Heart right ventricle (tissue), 16 donors: ENCODE measurements at places on chromosomes 7 and 10. TPM values are rescaled to one million over a fixed set of nuclear protein-coding genes. Genes with fewer than 3 reads are reported as not detected.

CDNF gene
- 5.2 TPM for total RNA-seq

CREB5 gene
- total RNA-seq, result 170 TPM

GRCh38 chr7:117230276-117231046, 92.4 kb downstream of the WNT2 start:
- no peak for DNase-seq

DNA sequence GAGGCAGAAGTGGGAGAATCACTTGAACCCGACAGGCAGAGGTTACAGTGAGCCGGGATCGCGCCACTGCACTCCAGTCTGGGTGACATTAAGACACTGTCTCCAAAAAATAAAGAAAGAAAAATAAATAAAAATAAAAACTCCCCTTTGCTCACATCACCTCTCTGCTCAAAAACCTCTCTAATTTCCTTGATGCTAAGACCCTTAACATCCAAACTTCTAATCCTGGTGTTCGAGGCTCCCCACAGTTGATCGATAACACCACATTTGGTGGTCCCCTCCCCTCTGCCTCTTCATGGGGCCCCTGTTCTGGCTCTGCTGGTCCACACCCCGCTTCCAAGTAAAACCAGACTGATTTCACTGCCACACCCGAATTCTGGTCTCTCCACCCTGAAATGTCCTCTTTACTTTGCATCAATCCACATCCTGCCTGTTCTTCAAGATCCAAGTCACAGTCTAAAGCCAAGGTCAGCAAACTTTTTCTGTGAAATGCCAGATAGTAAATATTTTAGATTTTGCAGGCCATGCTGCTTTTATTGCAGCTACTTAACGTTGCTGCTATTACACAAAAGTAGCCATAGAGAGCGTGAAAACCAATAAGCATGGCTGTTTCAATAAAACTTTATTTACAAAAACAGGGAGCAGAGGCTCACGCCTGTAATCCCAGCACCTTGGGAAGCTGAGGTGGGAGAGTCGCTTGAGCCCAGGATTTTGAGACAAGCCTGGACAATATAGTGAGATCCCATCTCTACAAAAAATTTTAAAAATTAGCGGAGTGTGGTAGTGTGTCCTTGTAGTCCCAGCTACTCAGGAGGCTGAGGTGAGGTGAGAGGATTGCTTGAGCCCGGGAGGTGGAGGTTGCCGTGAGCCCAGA, 11.8 kb downstream of the MOSPD3 start:
- DNase-seq, result no peak

DNA sequence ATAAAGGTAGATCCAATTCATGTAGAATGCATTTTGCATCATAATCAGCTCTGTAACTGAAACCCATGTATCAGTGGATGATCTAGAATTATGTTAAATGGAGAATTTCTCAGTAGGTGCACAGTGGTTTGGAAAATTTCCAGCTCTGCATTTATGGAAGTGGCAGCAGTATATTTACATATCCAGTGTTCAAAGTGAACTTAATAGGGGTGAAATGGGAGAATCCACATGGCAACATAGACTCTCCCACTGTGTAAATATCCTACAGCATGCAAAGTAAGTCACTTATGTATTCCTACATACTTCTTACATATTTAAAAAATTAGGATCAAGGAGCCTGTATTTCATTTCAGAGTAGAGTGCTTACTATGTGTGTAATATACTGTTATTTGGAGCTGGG, 35.3 kb downstream of the CDC14C start:
- no peak for DNase-seq

GRCh38 chr10:115638246-115638645, 545.1 kb downstream of the ATRNL1 start:
- no peak for DNase-seq
